ENCODE measurements at places on chromosomes 4 and X. TPM values are rescaled to one million over a fixed set of nuclear protein-coding genes. Genes with fewer than 3 reads are reported as not detected.
A peak's percentile ranks its signal among the peaks of the same experiment; 100 is the strongest.

The TFDP3 gene
- polyA plus RNA-seq = not detected

DNA sequence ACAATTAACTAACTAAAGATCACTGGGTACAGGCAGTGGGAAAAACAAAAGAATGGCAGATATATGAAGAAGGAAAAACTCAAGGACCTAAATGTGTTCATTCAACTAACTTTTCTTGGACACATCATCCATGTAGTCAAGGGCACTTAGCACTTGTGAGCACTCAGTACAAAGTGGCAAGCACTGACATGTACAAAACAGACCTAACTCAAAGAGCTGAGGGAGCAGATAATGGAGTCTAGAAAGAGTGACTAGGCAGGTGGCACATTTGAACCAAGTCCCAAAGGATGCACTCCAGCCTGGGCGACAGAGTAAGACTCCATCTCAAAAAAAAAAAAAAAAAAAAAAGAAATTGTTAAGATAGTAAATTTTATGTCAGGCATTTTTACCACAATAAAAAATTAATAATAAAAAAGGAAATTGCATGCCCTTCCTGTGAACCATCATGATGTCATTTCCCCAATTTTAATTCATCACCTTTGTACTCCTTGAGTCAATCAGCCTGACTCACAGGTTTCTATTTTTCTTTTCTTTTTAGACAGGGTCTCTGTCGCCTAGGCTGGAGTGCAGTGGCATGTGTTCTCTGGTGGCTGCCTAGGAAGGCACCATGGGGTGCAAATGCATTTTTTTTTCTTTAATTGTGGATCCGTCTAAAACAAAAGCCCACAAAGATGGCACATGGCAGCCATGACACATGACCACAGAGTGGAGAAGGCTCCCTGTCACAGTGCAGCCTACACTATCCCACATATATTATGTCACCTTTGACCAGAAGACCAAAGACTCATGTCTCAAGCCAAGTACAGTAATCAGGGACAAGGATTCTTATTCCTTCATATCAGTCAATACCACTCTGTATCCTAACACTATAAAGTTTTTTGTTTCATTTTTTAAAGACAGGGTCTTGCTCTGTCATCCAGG lies 91.9 kb downstream of the CHST7 start:
- DNase-seq = no peak

- peak; percentile 95 for DNase-seq
Measured at GRCh38 chr4:70839589-70840093, at the start of gene GRSF1. Gene GRSF1, minus strand, starts transcription at chr4:70839890. Its CDS starts 63 bp downstream, at chr4:70839827.

GRCh38 chr4:145230726-145231125 lies 50.3 kb upstream of the OTUD4 start:
- peak; percentile 53 for DNase-seq

GRCh38 chr4:108954880-108955279 lies 192.0 kb upstream of the ETNPPL start:
- DNase-seq = no peak

GRCh38 chrX:7158468-7158990 lies 10.6 kb upstream of the PUDP start:
- no peak for DNase-seq

DNA sequence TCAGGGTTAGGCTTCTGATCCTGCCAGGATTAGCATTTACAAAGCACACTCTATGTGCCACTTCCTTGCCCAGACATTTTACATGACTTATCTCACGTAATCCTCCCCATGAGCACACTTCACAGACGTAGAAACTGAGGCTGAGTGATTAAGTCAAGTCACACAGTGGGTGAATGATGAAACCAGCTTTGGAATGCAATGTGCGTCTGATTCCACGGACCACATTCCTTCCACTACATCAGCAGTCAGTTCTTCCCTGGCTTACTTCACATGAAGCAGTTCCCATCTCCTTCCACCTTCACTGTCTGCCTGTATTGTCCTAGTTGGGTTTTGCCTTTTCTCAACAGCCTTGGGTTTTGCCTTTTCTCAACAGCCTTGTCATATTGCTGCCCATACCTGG lies 134.3 kb upstream of the PPARGC1A start:
- DNase-seq = no peak

GRCh38 chr4:180788729-180789128 lies 1454.5 kb upstream of the TENM3 start:
- no peak for DNase-seq

- no peak for DNase-seq
Measured at GRCh38 chr4:56651056-56651350, 30.1 kb downstream of the HOPX start.

DNA sequence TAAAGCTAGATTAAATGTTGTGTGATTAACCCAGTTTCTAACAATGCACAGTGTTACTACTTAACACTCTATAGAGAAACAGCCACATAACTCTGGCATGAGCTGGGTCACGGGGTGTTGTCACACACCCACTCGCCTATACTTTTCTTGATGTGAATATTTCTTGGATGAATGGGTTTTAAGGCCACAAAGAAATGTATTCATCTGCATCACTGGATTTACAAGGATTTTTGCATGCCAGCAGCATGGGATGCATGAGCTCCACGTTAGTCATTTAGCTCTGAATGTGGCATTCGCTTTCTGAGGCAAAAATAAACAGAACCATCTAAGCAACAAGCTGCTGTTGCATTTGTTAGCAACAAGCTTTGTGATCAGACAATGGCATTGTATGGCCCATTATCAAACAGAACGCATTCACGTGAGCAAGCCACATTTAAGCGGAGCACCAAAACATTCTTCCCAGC lies 89.7 kb downstream of the LRP2BP start:
- peak; percentile 18 for DNase-seq

Data from muscle of leg (tissue), 16 donors.